T-helper 1 cell (primary cell): ENCODE measurements at places on chromosomes 12 and 14.

GRCh38 chr12:1880876-1881275 lies 37.6 kb downstream of the CACNA2D4 start:
- DNase-seq: no peak

DNA sequence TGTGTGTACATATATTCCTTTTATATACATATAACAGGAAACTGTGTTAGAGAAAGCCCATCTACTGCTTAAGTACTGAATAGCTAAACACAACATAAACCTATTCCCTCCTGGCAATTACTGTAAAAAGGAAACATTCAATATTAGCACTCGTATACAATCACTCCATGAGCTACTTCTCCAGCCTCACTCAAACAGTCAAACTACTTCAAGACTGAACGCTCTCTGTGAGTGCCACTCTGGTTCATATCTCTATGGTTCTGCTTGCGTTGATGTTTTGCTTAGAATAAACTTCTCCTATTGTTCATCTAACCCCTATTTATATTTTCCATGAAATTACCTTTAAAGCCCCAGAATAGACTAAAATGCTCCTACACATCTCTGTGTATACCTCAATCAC lies 243.7 kb downstream of the MED13L start:
- DNase-seq: no peak

GRCh38 chr12:25372002-25372401 lies 121.3 kb upstream of the KRAS start:
- no peak for DNase-seq

DNA sequence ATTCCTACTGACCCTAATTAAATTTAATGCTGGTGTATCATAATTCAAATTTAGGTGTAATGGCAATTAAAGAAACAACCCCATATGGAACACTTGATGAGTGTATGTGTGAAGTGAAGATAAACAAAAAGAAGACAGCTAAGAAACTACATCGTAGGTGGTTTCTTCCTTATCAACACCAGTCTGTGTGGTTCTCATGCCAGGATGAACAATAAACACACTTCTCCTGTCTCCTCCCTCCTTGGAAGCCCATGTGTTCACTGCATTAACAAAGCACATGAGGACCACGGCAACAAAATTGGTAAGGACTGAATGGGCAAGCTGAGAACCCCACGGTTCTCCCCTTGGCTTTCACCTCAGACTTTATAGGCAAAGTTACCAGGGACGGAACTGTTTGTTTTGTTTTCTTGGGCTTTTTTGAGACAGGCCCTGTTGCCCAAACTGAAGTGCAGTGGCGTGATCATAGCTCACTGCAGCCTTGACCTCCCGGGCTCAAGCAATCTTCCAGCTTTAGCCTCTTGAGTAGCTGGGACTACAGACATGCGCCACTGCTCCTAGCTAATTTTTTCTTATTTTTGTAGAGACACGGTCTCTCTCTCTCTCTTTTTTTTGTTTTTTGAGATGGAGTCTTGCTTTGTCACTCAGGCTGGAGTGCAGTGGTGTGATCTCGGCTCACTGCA lies 71.0 kb downstream of the TRAFD1 start:
- DNase-seq: no peak

DNA sequence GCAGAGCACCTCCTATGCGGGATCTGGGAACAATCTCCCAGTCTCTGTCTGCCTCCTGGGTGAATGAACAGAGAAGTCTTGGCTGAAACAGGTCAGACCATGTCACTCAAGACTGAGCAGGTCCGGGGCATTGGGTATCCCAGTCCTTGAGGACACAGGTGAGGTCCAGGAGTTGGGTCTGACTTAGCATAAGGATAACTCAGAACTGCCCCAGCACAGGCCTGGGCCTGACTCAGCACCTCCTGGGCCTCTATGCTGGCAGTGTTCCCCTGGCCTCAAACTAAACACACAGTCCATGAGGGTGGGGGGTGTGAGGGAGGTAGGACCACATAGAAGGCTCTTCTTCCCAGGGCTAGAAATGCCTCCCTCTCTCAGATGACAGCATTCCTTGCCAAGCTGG lies 1.5 kb upstream of the SDR9C7 start:
- no peak for DNase-seq

DNA sequence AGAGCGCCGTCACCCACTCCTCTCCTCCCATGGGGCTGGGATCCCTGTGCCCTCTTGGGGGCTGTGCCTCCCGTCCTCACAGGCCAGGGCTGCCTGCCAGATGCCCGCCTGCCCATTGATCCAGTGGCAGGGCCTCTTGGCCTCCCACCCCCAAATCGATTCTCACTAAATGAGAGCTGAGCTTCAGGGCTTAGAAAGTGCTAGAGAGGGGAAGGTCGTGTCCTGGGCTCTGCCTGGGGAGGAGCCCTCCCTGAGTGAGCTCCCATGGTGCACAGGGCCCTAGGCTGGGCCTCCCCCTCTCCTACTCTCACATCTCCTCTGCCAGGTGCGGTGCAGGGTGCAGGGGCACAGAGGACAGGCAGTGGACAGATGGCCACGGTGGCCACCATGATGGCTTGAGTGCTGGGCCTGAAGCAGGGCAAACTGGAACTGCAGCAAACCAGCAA lies 9.2 kb downstream of the BEGAIN start:
- no peak for DNase-seq

GRCh38 chr14:39050389-39050788 lies 52.6 kb downstream of the SEC23A start:
- no peak for DNase-seq

- DNase-seq: no peak
Observed at GRCh38 chr14:96821501-96821900, 24.3 kb downstream of the VRK1 start.

GRCh38 chr12:64672925-64673409 lies 62.7 kb downstream of the RASSF3 start:
- no peak for DNase-seq

- DNase-seq: peak; percentile 97
Observed at GRCh38 chr14:23095196-23096108, at the start of gene C14orf119. C14orf119 (plus strand) TSS chr14:23095505; CDS start chr14:23097659, 2,154 bp downstream.

- DNase-seq: no peak
Observed at GRCh38 chr12:112172556-112173324, 47.4 kb downstream of the TRAFD1 start.

GRCh38 chr14:36408388-36408787 lies 88.0 kb upstream of the MBIP start:
- DNase-seq: no peak

GRCh38 chr12:19095756-19096480 lies 33.6 kb upstream of the PLEKHA5 start:
- no peak for DNase-seq

GRCh38 chr14:103512701-103513611 lies 9.7 kb downstream of the CKB start:
- DNase-seq: no peak

DNA sequence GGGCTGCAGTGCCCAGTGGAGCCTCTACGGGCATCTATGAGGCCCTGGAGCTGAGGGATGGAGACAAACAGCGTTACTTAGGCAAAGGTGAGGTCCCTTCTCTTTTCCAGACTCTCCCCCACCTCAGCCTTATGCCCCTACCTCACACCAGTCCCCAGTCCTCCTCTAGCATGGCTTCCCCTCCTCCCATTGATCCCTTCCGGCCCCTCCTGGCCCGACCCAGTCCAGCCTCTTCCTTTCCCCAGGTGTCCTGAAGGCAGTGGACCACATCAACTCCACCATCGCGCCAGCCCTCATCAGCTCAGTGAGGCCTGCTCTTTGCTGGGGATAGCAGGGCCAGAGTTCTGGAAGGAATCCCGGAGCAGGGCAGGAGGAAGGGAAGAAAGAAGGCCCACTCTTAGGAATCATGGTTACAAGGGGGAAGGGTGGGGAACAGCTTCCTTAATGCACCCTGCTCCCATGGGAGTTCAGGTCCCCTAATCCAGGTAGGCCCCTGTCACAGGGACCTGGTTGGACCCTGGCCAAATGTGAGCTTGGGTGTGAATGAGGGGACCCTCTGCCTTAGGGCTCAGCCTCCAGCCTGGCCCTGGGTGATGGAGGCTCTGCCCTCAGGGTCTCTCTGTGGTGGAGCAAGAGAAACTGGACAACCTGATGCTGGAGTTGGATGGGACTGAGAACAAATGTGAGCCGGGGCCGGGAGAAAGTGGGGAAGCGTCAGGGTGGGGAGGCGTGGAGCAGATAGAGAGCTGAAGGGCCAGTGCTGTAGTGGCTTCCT lies 2.2 kb downstream of the ENO2 start:
- no peak for DNase-seq

DNA sequence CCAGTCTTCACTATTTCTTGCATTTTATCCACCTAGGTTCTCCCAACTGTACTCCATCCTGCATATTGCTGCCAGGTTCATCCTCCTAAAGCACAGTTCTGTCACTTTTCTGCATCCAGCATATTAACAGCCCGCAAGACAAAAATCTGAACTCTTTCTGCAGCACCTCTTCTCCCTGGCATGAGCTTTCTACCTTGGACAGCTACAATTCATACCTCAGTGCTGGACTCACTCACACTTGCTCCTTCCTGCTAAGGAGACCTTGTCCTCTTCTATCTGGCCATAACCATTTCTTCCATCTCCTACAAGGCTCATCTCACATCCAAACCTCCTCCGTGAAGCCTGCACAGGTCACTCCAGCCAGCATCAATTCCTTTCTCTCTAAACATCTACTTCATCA lies 170.1 kb upstream of the GRIP1 start:
- DNase-seq: no peak

DNA sequence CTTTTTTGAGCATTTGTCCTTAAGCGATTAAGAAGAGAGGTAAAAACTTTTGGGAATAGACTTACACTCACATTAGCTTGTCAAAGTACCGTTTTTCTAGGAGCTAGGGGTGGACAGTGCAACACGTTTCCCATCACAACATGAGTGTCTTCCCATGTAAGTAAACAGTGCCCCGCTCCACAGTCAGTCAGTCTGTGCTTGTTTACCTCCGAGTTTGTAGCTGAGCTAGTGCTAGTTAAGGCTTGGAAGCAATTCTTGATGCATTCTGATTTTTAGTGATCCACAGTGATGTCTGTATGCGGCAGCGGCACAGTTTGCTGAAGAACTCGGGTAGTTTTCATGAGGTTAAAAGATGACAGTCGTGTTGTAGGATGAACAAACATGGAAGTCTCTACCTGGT lies 941 bp downstream of the ZDHHC17 start:
- DNase-seq: no peak

- no peak for DNase-seq
Observed at GRCh38 chr12:130633771-130634170, 82.3 kb downstream of the RIMBP2 start.
